ENCODE measurements at places on chromosomes 6 and 20.
A peak's percentile ranks its signal among the peaks of the same experiment; 100 is the strongest.

DNA sequence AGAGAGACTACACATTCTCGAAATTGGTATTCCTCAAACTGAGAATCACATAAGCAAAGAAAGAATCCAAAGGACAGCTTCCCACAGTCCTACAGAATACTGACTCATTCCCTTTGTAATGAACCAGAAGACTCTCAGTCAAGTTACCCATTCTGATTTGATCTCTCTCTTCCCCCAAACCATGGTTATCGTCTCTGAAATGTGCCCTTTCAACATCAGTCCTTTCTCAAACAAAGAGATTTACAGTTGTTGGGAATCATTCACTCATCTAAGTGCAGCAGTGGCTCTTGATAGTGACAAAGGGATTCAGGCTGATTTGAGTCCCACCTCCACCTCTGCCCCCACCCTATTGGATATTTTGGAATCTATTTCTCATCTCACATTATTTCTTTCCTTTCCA lies 15.0 kb upstream of the RSPO3 start:
- peak; percentile 15 for DNase-seq

GRCh38 chr20:57499676-57500075 lies 25.3 kb downstream of the CTCFL start:
- no peak for DNase-seq

DNA sequence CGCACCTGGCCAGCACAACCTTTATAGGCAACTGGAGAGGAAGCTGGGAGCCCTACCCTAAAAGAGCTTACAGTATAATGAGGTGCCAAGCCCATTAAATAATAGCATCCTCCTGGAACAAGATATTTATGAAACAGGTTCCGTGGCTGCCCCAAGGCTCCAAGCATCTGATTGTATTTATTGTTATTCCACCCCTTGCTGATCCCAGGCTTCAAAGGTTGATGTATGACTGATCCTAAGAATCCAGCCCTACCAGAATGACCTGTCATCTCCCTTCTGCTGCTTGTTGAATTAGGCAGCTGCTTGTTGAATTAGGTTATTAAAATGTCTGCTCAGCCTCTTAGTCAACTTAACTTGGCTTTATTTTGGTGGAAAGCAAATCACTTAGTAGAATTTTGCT lies 35.2 kb upstream of the SASH1 start:
- DNase-seq: peak; percentile 47

- DNase-seq: peak; percentile 32
Observed at GRCh38 chr20:63215101-63216040, 560 bp downstream of the YTHDF1 start.

Measured in fibroblast of skin of right quadriceps (primary cell).